ENCODE measurements at places on chromosomes 2 and 18. TPM values are rescaled to one million over a fixed set of nuclear protein-coding genes. Genes with fewer than 3 reads are reported as not detected.

- H3K4me1 ChIP-seq, result peaks cover 5% of the 10 kb centered on the region
- H3K4me3 ChIP-seq, result no peak overlapping the region
- DNase-seq, result no peak
- H3K27ac ChIP-seq, result no peak overlapping the region
- no peaks in the 10 kb centered on the region for H3K27me3 ChIP-seq
Measured at GRCh38 chr2:120614901-120615300, 120.8 kb upstream of the GLI2 start.

DNA sequence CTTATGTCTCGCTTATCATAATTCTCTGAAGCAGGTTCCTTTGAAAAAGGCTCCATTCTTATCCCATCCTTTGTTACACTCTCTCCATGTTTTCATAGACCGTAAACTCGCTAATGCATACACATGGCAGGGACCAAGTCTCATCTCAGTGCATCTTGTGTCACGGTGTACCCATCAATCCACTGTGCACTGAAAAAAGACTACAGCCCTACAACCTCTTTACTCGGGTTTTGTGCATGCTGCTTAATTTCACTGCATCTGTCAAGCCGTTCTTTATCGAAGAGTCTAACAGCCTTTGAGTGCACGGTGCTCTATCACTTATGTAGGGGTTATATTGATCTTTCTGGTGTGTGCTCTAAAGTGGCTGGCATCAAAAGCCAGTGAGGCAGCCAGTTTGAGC is 302.9 kb upstream of the ERBB4 start:
- H3K27me3 ChIP-seq, result no peaks in the 10 kb centered on the region
- no peak overlapping the region for H3K27ac ChIP-seq
- DNase-seq, result no peak
- no peak overlapping the region for H3K4me3 ChIP-seq
- H3K36me3 ChIP-seq, result no peaks in the 10 kb centered on the region

- no peaks in the 10 kb centered on the region for H3K36me3 ChIP-seq
- no peak for DNase-seq
- no peaks in the 10 kb centered on the region for H3K27me3 ChIP-seq
- H3K27ac ChIP-seq, result no peak overlapping the region
Measured at GRCh38 chr2:221085341-221085900, 486.7 kb downstream of the EPHA4 start.

DNA sequence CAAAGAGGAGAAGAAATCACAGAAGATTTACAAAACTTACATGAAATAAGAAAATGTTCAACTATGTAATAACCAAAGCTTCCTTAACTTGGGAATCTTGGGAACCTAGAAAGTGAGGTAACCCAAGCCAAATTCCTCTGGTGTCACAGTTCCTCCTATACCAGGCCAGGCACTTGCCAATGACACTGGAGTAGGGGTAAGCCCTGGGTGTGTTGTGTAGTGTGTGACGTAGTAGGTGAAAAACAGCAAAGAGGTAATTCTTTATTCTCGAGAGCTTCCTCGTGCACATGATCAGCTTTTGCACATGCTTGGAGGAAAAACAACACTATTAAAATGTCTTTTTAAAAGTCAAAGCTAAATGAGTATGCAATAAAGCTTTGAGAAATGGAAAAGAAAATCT is 118.0 kb downstream of the METTL8 start:
- no peaks in the 10 kb centered on the region for H3K4me1 ChIP-seq
- H3K4me3 ChIP-seq, result no peak overlapping the region
- DNase-seq, result no peak
- H3K36me3 ChIP-seq, result no peaks in the 10 kb centered on the region
- no peak overlapping the region for H3K27ac ChIP-seq

- H3K27ac ChIP-seq, result no peak overlapping the region
- H3K4me1 ChIP-seq, result no peaks in the 10 kb centered on the region
- no peak for DNase-seq
- H3K36me3 ChIP-seq, result no peaks in the 10 kb centered on the region
- no peaks in the 10 kb centered on the region for H3K27me3 ChIP-seq
Measured at GRCh38 chr18:408367-408766, 92.1 kb downstream of the COLEC12 start.

DNA sequence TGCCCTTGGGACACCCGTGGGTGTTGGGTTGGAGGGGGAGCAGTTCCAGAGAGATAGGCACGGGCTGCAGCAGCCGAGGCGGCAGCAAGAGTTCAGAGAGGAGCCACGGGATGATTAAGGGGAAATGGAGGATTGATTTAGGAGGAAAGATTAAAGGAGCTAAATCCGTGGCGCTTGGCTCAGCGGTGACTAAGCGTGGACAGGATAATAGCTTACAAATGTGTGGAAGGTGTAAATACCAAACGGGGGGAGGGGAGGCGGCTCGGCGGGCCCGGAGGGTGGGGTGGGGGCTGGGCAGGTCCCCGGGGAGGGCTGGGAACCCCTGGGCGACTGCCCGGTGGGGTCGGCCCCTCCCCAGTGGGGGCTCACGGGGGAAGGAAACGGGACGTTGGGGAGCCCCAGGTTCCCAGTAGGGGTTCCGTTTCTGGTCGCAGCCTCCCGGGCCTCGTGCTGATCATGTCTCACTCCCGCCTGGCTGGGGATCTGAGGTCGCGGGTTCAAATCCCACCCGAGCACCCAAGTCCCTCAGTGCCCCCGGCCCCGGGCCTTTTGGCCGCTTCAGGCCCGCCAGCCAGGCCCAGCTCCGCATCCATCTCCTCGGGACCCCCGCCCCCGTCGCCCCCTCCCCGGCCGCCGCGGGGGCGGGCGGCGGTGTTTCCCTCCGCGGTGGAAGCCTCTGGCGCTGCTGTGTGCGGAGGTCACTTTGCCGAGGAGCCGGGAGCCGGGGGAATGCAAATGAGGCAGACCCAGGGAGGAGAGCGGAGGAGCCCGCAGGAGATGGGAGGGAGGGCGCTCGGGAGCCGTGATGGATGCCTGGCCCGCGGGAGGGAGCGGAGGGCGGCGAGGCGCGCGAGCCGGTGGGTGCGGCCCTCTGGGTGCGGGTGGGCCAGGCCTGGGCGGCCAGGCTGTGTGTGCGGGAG is 8.1 kb downstream of the ASIC4 start:
- peaks cover 16% of the 10 kb centered on the region for H3K4me1 ChIP-seq
- H3K4me3 ChIP-seq, result no peak overlapping the region
- DNase-seq, result peak; percentile 83
- H3K27me3 ChIP-seq, result peaks cover 1% of the 10 kb centered on the region
- H3K36me3 ChIP-seq, result no peaks in the 10 kb centered on the region
- H3K27ac ChIP-seq, result no peak overlapping the region

- DNase-seq, result no peak
- no peak overlapping the region for H3K27ac ChIP-seq
- H3K36me3 ChIP-seq, result no peaks in the 10 kb centered on the region
Measured at GRCh38 chr18:50405582-50406271, 30.9 kb downstream of the SKA1 start.

DNA sequence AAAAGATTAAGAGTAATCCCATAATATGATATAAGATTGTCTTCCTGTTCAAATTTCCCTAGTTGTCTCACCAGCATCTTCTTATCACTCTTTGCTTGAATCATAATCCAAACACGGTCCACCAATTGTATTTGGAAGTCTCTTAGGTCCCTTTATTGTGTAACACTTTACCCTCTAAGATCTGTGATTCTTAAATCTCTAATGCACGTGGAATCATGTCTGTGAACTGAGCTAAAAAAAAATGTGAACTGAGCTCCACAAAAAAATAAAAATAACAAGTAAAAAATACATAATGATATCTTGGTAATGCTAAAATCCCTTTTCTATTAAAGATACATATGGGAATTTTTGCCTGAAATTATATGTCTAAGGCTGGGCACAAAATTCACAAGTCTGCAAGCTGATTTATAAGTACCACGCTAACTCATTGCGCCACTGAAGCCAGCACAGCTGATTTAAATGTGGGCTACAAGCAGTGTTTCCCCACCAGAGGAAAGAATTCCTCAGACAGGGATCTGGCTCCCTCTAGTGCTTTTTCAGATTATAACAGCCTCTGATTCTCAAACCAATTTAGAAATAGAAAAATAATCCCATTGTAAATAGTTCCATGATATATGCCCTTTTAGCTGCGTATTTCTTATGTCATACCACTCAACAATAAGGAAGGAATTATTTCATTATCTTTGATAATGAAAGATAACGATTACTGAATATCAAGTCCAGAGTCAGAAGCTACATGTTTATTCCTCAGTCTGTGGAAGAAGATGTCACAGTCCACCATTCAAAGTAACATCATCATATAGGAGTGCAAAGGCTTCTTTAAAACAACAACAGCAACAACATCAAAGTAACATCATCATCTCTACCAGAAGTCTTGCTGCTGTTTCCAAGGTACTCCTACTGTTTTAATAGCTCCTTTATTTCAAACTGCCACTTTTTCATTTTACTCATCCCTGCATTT is 22.9 kb downstream of the RBM43 start:
- H3K4me3 ChIP-seq, result no peak overlapping the region
- no peak for DNase-seq
- peaks cover 3% of the 10 kb centered on the region for H3K4me1 ChIP-seq
- no peak overlapping the region for H3K27ac ChIP-seq
- H3K27me3 ChIP-seq, result no peaks in the 10 kb centered on the region

DNA sequence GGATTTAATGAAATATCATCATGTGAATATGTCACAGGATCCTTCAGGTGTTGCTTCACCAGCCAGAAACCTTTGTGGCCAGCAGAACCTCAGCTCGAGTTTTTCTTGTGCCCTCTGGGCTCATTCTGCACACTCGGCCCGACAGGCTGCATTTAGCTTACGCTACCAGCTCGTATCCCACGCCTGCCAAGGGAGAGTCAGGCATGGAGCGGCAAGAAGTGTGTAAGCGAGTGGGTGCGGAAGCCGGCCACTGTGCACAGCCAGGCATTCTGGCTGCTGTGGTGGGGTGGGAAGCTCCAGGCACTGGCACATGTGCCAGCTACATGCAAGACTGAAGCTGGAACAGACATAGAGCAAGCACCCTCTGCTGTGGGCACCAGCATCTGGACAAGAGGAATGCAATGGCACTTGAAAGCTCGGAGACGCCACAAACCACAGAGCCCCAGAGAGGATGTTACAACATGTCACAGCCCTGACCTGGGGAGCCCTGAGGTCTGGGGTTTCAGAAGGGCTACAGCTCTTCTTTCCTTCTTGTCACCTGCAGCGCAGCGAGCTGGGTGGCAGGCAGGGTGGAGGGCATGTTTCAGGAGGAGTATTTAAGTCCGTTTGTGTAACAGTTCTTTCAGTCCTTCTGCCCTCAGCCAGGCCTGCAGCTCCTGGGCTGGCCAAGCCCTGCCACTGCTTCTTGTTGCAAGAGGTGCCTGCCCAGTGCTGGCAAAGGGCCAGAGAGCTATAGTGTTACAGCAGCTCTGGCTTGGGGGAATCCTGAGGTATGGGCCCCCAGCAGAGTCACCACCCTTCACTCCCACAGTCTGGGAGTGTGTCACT is 257.3 kb upstream of the HNMT start:
- peak; percentile 21 for DNase-seq
- H3K27me3 ChIP-seq, result no peaks in the 10 kb centered on the region
- no peak overlapping the region for H3K27ac ChIP-seq
- no peaks in the 10 kb centered on the region for H3K4me1 ChIP-seq

DNA sequence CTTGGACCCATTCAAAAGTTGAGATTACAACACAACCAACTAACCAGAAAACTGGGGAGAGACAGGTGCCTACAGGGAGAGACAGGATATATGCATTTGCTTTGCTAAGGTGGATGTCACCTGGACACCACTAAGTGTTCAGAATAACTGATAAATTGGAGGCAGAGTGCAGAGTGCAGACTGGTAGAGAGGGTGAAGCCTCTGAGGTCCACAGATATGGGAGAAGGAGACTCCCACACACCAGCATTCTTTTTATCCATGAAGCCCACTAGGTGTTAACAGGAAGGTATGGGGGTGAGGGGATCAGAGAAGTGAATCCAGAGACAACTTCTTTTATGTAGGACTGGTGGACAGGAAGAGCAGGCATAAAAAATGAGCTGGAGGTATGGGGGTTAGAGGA is 1310.0 kb upstream of the ZEB2 start:
- H3K27ac ChIP-seq, result no peak overlapping the region
- no peaks in the 10 kb centered on the region for H3K4me1 ChIP-seq
- H3K36me3 ChIP-seq, result no peaks in the 10 kb centered on the region
- H3K27me3 ChIP-seq, result no peaks in the 10 kb centered on the region
- no peak overlapping the region for H3K4me3 ChIP-seq

The SLC9A2 gene
- not detected for total RNA-seq

The GREB1L gene
- 0.27 TPM for total RNA-seq

The CIB4 gene
- total RNA-seq, result not detected

The HOXD12 gene
- not detected for total RNA-seq

The RGPD3 gene
- total RNA-seq, result 2.1 TPM

All from upper lobe of left lung (tissue), 6 donors.